Glutamatergic neuron (in vitro differentiated cells): ENCODE measurements at places on chromosomes 11 and 22.

- DNase-seq: no peak
Measured at GRCh38 chr11:64321533-64321932, 3.6 kb downstream of the PRDX5 start.

- DNase-seq: no peak
Measured at GRCh38 chr22:41848468-41848867, 15.6 kb downstream of the SREBF2 start.

- no peak for DNase-seq
Measured at GRCh38 chr11:33936725-33937604, 45.1 kb upstream of the LMO2 start.

DNA sequence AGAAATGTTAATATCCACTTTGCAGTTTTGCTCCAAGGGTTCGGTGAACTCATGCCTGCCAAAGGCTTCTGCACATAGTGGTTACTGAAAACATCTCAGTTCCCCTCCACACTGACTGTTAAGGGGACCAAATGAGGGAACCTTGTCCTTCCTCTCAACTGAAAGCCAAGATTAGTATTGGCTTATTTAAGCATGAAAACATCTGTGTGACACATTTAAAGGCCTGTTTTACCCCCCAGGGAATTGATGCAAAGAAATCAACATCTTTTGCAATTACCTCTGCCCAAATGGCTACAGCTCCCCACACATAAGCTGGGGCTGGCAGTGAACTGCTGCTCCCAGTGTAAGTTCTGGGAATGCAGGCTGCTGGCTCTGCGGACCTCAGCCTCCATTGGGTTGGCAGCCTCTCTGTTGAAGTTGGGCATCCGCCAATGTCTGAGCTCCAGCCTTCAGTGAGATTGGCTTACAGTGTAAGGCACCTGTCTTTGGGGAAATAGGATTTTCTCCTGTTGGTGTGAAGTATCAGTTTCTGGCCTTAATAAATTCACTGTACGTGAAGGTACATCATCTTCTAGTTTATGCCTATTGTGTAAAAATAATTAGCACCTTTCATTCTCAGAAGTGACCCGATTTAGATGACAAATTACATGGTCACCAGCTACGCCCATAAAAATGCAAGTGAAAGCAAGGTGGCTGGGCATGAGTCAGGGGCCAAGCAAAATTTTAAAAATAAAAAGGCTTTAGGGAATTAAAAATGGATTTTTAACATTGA is 213.4 kb upstream of the SYN3 start:
- no peak for DNase-seq

DNA sequence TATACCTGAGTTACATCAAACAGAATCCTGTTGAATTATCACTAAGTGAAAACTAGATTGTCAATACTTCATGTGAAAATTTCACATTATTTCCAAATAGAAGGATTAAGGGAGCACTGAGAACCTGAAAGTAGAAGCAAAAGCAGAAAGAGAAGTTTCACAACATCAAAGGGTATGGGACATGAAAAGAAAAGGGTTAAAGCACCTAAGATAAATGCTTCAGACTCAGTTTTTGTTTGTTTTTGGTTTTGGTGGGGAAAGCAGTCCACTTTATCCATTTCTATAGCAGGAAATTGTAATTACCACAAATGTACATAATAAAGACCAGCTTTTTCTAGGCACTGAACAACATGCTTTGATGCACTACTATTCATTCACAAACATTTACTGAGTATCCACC is 1069.7 kb upstream of the CCDC90B start:
- DNase-seq: no peak

DNA sequence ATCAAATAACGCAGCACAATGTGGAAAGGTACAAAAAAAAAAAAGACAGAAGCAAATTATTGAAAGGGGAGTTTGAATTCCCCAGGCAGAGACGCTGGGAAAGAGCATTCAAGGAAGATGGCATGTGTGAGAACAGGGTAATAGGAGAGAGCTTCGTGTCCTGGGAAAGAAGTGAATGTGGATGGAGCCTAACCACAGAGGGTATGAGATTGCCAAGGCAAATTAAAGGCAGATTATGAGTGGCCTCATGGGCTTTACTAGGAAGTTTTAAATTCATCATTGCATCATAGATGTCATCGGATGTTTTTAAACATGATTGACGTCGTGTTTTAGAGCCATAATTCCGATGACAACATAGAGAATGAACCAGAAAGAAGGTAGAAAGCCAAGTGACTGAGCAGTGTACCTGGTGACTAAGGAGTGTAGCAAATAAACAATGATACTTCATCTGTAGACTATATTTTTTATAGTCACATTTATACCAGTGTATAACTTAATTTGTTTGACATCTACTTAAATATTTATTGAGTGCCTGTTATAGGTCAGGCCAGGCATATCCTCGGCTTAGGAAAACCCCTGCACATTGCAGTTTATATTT is 151.4 kb downstream of the MSANTD4 start:
- no peak for DNase-seq

- no peak for DNase-seq
Measured at GRCh38 chr11:108496643-108497256, 1.4 kb downstream of the POGLUT3 start.

- no peak for DNase-seq
Measured at GRCh38 chr22:44773082-44773481, 20.7 kb downstream of the ARHGAP8 start.

GRCh38 chr22:32534252-32535235 is 59.9 kb downstream of the FBXO7 start:
- DNase-seq: no peak

- no peak for DNase-seq
Measured at GRCh38 chr22:30664798-30665197, 2.9 kb downstream of the DUSP18 start.

DNA sequence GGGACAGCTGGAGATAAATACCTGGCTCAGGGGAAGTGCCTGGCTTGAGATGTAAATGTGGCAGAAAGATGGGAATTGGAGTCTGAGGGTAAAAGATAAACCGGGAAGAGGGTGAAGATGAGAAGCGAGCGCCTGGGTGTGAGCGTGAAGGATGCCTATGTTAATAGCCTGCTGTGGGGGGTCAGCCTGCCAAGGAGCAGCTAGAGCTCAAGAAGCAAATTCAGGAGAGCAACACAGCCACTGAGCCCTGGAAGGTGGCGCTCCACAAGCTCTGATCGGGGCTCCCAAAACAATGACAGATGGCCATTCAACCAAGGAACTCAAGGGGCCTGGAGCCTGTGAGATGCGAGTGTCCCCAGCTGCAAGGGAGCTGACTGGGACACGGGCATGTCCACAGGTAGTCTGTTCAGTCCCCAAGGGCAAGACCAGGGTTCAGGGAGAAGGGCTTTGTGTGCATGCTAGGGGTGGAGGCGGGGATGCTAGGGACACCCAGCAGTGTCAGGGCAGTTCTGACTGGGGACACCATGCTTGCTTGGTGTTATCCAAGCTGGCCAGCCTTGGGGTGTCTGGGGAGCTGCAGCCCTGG is 2.8 kb downstream of the GSC2 start:
- DNase-seq: no peak

GRCh38 chr11:113906516-113906915 is 1.9 kb downstream of the HTR3B start:
- DNase-seq: no peak
